ENCODE measurements at places on chromosomes 12 and 14. TPM values are rescaled to one million over a fixed set of nuclear protein-coding genes. Genes with fewer than 3 reads are reported as not detected.

The PPP4R4 gene
- 25.5 TPM for total RNA-seq

The CPNE8 gene
- total RNA-seq: 13.0 TPM

The SERPINA9 gene
- total RNA-seq: not detected

The ITGB7 gene
- total RNA-seq: 0.43 TPM

The CMTM5 gene
- 4.3 TPM for total RNA-seq

The ALDH2 gene
- 107 TPM for total RNA-seq

The SPIC gene
- not detected for total RNA-seq

The OR10G2 gene
- not detected for total RNA-seq

The KCNK13 gene
- not detected for total RNA-seq

Data from neural progenitor cell (in vitro differentiated cells).